ENCODE measurements at places on chromosomes 1 and 21.

DNA sequence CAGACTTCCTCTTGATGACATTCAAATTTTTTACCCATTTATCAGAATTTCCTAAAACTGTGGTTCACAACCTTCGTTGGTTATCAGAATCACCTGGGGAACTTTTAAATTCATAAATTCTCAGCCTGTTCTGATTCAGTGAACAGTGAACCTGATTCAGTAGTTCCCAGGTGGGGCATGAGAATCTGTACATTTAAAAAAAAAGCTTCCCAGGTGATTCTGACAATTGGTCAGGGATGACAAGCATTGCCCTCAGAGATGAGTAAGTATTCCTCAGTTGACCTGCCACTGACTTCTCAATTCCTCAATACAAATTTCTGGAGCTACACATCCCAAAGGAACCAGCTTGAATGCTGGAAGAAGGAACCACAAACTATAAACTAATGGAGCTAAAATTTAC is 23.5 kb upstream of the CR2 start:
- DNase-seq = no peak

DNA sequence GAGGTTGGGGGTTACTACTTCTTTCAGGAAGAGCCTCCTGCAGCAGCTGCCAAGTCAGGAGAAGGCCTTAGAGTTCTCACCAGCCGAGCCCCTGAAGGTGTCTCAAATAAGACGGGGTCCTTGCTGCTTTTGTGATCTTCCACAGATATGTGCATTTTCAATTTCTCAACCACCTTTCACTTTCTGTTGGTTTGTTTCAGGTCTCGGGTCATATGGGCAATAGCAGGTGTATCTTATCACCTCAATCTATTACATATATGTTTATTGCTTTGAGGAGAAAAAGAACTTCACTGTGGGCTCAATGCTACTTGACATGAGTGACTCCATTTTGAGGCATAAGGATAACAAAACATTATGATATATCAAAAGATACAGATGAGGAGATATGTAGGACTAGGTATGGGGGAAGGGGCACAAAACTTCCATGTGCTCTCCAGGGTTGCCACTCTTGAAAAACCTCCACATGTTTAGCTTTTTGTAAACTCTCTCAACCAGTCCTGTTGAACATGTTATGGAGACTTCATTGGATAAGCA is 1171.4 kb upstream of the ADGRL2 start:
- DNase-seq = no peak

GRCh38 chr1:11576109-11576875 is 77.9 kb downstream of the FBXO2 start:
- no peak for DNase-seq

GRCh38 chr1:218658899-218659298 is 313.8 kb downstream of the TGFB2 start:
- DNase-seq = peak; percentile 96

GRCh38 chr1:65416767-65417166 is 3.7 kb upstream of the LEPR start:
- DNase-seq = no peak

DNA sequence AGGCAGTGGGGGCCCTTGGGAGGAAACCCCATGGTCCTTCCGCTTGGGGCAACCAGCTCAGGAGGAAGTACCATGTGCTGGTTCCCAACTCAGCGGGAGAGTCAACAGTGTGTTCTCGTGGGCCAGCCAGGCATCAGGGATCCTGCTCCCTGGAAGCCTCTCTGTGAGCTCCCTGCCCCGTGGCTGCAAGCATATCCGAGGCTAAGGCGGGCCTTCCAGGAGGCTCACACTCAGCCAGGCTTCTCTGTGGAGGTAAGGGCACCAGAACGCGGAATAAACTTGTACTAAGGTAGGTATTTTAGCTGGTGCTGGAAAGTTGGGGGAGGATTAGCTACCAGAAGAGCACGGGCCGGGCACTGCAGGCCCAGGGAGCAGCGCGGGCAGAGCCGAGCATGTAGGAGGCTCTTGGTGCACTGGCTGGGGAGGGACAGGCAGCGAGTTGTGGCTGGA is 74.7 kb upstream of the POU3F1 start:
- no peak for DNase-seq

GRCh38 chr1:33575324-33575879 is 103.0 kb downstream of the ZSCAN20 start:
- DNase-seq = no peak

DNA sequence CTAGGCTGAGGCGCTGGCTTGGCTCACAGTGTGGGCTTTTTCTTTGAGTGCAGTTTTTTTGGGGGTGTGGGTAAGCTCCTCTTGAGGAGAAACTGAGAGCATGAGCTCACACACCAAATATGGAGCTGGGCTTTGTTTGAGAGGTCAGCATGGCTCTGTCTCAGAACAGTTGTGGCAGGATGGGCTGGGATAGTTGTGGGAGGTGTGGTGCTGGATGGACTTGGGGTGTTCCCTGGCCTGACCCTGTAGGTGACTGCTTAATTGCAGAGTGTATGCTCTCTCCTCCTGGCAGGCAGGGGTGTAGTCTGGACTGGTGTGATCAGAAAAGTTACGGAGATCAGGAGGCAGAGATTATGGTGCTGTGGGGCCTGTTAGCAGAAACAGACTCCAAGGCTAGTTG is 64.3 kb upstream of the PGBD5 start:
- DNase-seq = no peak

DNA sequence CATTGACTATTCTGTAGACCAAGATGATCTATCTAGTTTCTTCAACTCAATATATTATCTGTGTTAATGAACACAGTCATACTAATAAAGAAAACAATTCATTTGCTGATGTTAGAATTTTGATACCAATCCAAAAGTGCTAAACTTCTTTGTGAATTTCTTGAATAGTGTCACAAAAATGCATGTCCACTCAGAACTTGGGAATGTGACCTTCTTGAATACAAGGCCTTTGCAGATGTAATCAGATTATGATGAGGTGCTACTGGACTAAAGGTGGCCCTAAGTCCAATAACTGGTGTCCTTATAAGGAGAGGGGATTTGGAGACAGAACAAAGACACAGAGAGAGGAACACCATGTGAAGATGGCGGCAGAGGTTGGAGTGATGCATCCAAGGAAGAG is 305.8 kb upstream of the ZP4 start:
- no peak for DNase-seq

- no peak for DNase-seq
These were observed 90.6 kb downstream of the TLR5 start for GRCh38 chr1:223052462-223052861.

DNA sequence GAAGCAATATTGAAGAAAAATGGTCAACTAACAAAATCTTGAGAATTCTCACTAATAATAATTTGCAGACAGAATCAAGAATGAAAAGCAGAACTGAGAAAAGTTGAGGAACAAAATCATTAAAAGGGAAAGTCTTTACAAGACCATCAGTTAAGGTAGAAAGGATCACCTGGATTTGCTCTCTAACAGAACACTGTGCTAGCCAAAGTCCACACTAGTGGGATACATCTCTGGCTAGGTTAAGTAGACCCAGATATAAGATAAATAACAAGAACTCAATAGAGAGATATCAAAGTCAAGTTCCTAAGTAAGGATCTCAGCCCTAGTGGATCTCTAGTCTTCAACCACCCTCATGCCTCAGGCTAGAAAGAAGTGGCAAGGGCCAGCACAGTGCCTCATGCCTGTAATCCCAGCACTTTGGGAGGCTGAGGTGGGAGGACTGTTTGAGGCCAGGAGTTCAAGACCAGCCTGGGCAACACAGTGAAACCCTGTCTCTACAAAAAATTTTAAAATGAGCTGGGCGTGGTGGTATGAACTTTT is 19.6 kb downstream of the IPP start:
- no peak for DNase-seq

DNA sequence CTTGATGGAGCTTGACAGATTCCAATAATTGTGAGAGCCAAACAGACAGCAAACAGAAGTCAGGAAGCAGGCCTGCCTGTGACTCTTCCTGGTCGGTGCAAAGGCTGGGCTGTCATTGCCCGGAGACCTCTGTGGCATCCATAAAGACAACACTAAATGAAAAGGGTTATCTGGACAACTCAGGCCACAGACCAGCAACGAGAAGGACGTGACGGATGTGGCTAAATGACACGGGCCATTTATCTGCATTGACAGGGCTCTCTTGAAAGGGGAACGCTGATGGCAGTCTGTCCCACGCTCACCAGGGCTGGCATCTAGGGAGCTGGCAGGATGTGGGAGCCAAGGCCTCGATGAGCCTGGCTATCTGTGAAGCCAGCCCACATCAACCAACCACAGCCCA is 35.0 kb downstream of the HMGB4 start:
- DNase-seq = no peak

GRCh38 chr1:221015159-221015790 is 136.0 kb downstream of the HLX start:
- DNase-seq = no peak

DNA sequence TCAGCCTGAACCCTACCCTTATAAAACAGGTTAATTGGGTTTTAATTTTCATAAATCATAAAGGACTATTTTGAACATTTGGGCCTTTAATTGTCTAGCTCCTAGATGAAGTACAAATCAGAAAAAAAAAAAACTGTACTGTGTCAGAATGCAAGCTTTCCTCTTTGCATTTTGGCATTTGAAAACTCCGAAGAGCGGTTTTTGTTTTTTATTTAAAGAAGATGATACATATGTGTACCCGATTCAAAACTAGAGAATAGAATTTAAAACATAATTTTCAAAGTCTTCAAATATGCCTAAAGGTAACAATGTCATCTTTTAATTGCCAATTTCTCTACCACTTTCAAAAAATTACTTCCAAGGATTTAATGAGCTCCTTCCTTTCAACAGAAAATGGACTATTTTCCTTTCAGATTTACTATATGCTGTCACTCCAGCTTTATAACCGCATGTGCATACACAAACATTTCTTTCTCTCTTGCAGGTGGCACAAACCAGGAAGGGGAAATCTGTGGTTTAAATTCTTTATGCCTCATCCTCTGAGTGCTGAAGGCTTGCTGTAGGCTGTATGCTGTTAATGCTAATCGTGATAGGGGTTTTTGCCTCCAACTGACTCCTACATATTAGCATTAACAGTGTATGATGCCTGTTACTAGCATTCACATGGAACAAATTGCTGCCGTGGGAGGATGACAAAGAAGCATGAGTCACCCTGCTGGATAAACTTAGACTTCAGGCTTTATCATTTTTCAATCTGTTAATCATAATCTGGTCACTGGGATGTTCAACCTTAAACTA is 33.7 kb downstream of the MRPL39 start:
- DNase-seq = peak; percentile 98

DNA sequence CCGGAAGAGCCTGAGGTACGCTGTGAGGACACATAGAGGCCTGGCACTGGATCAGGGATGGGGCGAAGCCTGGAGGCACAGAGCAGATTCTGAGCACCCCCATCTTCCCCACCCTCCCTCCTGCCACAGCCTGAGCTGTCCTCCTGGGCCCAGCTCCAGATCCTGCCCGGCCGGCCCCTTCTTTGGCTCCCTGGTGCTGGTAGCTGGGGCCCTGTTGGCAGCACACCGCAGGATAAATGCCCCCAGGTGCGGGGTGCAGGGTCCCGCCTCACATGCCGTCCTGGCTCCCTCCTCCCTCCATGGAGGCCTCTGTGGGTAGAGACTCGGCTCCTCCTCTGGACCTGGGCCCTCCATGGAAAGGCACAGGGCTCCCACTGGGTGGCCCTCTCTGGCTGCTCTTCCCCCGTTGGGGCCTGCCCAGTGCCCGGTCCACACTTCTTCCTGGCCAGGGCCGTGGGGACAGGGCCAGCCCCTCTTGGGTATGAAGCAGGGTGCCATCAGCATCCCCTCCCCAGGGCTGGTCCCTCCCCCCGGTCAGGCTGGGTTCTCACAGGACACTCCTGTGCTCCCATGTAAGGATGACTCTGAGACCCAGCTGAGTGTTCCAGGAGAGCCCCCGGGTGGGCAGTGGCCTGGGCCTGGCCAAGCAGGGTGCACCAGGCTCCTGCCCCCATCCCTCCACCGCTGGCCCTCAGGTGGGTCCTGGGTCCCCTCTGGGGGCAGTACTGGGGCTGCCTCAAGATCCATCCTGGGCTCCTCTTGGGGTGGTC is 1.1 kb upstream of the OBSCN start:
- DNase-seq = no peak

- no peak for DNase-seq
These were observed 28.7 kb downstream of the WNT2B start for GRCh38 chr1:112537456-112537855.

DNA sequence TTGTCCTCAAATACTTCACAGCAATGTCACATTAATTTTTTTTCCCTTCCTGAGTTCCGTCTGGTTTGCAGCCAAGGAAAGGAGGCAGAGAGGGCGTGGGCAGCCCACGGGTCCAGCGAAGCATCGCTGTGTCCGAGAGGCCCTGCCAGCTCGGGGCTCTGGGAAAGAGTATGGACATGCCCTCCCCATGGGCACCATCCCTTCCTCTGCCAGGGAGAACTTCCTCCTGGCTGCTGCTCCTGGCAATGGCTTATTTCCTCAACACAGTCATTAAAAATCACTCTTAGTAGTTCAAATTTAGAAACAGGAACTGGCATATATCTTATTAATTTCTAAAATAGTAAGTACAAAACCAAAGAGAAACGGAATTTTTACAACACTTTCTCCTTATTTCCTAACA is 115.4 kb downstream of the RIPK4 start:
- DNase-seq = no peak

DNA sequence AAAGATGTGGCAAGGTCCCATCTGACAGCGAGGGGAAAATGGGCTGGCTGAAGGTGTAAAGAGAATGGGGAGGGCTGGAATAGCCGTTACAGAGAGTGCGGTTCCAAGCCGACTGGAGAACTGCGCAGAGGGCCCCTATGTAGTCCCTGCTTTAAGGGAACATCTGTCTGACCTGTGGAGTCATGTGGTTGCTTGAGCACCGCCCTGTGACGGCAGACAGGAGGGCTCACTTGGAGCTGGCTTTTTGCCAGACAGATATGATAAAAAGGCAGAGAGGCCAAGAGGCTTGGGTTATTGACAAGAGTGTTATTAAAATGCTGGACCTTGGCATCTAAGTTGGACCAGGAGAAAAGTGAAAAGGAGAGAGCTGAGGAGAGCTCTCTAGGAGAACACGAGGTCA is 5.9 kb upstream of the PTPRF start:
- no peak for DNase-seq

- DNase-seq = peak; percentile 100
These were observed 95.4 kb upstream of the USP24 start for GRCh38 chr1:55310505-55310971.

- no peak for DNase-seq
These were observed 82.8 kb upstream of the KCNE2 start for GRCh38 chr21:34280959-34281358.

DNA sequence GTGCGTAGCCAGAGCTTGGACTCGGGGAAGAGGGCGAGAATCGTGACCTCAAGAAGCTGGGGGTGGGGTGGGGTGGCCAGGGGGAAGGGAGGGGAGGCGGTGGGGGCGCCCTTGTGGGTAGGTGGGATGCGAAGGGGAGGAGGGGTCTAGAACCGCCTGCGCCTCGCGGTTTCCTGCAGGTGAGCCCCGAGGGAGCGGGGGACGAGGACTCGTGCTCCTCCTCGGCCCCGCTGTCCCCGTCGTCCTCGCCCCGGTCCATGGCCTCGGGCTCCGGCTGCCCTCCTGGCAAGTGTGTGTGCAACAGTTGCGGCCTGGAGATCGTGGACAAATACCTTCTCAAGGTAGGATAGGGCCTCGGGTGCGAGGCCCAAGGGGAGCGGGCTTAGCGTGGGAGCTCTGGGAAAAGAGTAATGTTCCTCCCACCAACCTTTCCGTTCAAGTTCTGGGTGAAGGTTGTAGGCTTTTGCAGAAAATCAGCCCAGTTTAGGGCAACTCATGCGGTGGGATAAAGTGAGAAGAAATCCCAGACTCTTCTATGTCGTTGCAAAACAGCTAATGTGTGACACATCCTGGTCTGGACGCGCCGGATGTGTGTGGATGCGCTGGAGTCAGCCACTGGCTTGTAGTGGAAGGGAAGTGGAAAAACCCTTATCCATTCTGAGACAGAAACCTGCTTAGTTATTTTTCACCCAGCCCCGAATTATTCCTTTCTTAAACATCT is 2.9 kb downstream of the LHX8 start:
- DNase-seq = no peak
